Fibroblast of mammary gland (primary cell): ENCODE measurements at places on chromosomes 1 and 21.
A peak's percentile ranks its signal among the peaks of the same experiment; 100 is the strongest.

- DNase-seq, result peak; percentile 74
Observed at GRCh38 chr1:226903819-226904716, 33.7 kb downstream of the PSEN2 start.

GRCh38 chr1:158147869-158148268, 32.8 kb upstream of the CD1D start:
- DNase-seq, result no peak

- no peak for DNase-seq
Observed at GRCh38 chr1:58670181-58670580, 29.7 kb downstream of the MYSM1 start.

GRCh38 chr1:204971517-204972336, 71.3 kb upstream of the CNTN2 start:
- DNase-seq, result peak; percentile 78

DNA sequence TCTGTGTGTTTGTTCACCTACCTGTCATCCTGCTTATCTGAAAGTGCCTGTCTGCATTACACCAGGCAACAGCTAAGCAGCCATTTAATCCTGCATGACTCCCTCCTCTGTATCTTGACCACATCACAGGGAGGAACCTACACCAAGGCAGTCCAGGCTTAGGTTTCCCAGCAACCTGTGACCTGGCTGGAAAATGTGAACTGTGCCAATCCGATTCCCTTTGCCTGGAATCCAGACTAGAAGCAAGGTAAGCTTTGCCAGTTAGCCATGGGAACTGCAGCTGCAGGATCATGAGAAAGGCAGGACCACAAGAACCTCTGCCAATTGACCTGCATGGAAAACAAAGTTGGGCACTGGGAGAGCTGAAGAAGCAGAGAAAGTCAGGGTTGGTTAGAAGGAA, 6.3 kb upstream of the ATP1B1 start:
- DNase-seq, result no peak

GRCh38 chr1:14055442-14056223, 355.6 kb downstream of the PRDM2 start:
- DNase-seq, result peak; percentile 37

DNA sequence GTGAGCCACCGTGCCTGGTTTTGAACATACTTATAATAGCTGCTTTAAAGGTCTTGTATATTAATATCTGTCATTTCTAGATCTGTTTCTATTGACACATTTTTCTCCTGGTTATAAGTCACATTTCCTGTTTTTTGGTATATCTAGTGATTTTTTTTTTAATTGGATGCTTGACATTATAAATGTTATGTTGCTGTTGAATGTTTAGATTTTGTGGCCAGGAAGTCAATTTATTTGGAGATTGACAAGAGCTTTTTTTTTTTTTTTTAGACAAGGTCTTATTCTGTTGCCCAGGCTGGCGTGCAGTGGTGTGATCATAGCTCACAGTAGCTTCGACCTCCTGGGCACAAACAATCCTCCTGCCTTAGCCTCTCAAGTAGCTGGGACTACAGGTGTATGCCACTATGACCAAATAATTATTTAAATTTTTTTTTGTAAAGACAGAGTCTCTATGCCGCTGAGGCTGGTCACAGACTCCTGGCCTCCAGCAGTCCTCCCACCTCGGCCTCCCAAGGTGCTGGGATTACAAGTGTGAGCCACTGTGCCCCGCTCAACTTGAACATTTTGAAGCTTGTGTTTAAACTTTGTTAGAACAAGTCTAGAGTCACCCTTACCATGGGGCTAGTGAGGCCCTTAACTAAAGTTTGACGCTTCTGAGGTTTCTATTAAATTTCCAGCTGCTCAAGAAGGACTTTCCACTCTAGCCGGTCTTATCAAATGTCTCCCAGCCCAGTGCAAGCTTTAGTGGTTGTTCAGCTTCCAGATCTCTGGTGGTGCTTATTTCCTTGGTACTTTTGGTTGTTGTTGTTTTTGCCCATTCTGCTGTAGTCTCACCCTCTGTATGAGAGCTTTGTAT, 8.6 kb upstream of the CHI3L2 start:
- no peak for DNase-seq

DNA sequence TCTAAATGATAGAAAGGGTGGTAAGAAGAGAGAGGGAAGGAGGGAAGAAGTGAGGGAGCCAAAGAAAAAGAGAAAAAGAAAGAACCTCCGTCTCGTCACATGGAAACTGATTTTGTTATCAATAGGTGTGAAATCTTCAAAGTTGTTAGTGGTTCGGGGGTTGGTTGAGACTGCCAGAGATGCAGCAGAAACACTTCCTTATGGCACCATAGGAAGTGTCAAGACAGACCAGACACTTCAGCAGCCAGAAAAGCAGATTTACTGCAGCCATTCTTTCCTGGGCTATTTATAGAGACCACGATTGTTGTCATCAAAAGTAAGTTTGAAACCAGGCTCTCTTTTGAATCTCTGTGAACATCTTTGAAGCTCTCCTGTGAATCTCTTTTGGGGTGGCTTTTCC, 150.5 kb downstream of the PLPPR5 start:
- no peak for DNase-seq

GRCh38 chr1:94033849-94034248, 87.1 kb downstream of the ABCA4 start:
- DNase-seq, result no peak
